ENCODE measurements at places on chromosomes 1 and 21.

GRCh38 chr1:219027146-219027673, 146.5 kb upstream of the LYPLAL1 start:
- no peak for DNase-seq

- peak; percentile 27 for DNase-seq
Observed at GRCh38 chr1:110787328-110788071, 85.4 kb upstream of the CD53 start.

DNA sequence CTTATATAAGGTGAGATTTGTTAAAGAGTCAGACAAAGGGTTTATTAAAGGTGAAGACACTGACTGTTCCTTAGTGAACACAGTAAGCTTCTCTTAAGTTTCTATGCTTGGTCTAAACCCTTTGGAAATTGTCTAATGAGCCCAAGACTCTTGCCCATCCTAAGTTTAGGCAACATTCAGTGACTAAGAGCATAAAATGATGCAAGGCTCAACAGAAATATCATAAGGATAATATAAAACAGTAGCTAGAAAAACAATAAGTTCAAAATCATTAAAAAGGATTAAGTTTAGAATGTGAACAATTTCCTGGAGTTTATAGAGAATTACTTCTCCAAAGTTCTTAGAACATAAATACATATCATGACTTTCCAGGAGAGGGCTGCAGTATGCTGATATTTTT, 108.9 kb upstream of the PDC start:
- no peak for DNase-seq

DNA sequence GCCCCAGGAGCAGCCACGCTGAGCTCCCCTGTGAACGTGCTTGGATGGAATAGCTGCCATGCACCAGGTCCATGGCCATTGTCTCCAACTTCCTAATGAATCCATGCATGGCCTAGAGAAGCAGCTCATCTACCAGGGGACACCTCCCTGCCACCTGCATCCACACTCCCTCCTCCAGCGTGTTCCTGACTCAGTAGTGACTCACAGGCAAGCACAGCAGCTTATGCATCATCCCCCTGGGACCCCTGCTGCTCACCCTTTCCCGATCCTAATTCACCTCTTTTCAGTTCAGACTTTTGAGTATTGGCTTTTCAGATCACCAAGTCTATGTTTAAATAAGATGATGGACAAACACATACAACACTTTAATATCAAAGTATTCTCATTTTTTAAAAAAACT, 39.9 kb upstream of the TADA1 start:
- no peak for DNase-seq

GRCh38 chr1:26210147-26210870, 19.9 kb downstream of the CATSPER4 start:
- DNase-seq = no peak
